Stimulated activated CD4-positive, alpha-beta T cell treated with anti-CD3 and anti-CD28 coated beads, TNF-alpha, amount 100 ng/mL, for 1 hour (primary cell): ENCODE measurements at places on chromosomes 7 and 10.

GRCh38 chr10:88082806-88083596 is 219.6 kb downstream of the PTEN start:
- no peak for DNase-seq

- no peak for DNase-seq
Observed at GRCh38 chr10:75542906-75543305, 111.5 kb downstream of the LRMDA start.

- no peak for DNase-seq
Observed at GRCh38 chr7:45138433-45139267, 18.9 kb upstream of the RAMP3 start.

DNA sequence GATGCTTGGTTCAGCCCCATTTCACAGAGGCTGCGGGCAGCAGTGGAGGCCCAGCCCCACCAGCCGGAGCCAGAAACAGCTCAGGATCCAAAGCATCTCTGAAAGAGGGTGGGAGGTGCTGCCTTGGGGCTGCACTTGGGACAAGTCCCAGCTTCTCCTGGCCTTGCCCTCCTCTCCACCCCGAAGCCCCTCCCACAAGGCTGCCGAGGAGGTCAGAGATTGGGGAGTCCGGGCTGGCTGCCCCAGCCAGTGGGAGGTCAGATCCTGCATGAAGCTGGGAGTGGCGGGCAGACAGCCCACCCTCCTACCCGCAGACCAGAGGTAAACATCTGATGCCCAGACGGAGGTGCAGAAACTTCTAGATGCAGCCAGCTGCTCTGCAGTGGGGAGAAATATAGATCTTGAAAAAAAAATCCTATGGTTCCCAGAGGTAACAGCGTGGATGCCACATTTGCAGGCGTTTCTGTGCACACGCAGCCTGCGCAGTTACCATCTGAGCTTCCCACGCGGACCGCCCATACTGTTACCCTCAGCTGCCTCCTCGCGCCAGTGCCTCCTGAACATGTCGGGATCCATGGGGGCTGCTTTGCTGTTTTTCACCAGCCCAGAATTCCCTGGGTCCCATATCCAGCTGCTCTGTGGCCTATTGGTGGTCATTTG is 36.9 kb upstream of the GNA12 start:
- no peak for DNase-seq

- DNase-seq = no peak
Observed at GRCh38 chr10:6953271-6953801, 373.3 kb upstream of the PRKCQ start.

DNA sequence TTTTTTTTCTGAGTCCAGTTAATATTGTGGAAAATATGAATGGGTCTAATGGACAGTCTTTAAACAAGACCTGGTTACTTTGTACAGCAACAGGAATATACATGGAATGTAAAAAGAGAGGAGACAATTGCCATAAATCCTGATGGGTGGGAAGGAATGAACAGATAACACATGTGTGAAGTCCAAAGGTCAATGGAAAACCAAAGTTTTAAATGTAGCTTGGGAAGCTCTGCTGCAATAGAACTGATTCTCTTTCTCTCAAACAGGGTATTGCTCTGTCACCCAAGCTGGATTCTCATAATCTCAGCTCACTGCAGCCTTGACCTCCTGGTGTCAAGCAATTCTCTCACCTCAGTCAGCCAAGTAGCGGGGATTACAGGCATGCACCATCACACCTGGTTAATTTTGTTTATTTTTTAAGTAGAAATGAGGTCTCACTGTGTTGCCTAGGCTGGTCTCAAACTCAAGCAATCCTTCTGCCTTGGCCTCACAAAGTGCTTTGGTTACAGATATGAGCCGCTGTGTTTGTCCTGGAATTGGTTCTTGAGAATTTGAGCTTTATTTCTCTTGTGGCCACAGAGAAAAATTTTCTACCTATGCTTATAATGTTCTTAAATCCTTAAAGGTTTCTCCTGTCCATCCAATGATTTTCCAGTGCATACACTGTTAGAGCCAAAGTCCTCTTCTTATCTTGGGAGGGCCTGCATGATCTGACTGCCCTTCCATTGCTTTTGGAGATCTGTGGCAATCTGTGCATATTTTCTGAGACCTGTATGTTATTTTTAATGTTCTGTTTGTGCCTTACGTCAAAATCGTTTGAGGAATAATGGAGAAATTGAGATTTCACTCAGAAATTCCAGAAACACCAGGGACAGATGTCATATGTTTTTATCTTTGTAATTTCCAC is 30.7 kb upstream of the ZNF92 start:
- DNase-seq = no peak

DNA sequence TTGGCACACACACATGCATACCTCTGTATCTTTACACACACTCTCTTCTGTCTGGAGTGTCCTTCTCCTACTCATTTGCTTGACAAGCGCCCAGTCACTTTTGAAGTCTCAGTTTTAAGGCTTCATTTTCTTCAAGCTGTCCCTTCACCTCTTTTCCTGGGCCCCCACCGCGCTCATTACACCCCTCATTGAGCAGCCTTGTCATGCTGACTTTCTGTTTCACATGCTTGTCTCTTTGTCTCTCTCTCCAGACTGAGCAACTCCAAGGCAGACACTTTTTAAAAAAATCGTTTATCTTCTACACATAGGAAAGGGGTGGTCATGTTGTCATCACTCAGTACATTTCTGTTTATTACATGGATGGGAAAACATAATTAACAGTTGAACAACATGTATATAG is 225.2 kb upstream of the FZD1 start:
- DNase-seq = no peak

DNA sequence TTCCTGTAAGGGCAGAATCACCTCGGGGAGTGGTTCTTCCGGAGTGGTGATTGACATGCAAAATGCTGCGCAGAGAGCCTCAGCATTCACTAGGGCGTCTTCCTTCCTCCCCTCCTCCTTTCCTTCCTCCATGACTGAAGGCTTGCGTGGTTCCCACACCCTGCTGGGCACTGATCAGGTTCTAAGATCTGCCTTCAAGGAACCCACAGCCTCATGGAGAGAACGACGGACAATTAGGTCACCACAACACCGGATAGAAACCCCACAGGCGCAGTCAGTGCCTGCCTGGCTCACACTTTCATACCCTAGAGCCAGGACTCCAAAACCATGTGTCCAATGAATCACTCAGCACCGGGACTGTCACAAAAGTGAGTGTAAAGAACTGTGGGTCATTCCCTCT is 131.3 kb downstream of the DPP6 start:
- no peak for DNase-seq

GRCh38 chr7:54781134-54781920 is 22.3 kb upstream of the SEC61G start:
- DNase-seq = no peak

GRCh38 chr10:126634347-126634746 is 36.1 kb downstream of the C10orf90 start:
- DNase-seq = no peak

DNA sequence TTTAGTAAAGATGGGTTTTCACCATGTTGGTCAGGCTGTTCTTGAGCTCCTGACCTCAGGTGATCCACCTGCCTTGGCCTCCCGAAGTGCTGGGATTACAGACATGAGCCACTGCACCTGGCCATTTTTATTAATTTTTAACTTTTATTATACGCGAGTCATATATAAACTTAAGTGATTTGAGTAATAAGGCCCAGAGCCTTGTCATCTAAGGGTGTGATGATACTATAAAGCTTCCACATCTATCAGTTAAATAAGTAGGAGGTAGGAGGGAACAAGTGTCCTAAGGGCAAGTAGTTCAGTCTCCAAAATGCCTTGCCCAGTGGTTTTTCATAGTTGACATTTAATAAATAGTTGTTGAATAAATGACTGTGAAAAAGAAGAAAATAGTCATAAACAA is 13.3 kb upstream of the HILPDA start:
- DNase-seq = no peak

DNA sequence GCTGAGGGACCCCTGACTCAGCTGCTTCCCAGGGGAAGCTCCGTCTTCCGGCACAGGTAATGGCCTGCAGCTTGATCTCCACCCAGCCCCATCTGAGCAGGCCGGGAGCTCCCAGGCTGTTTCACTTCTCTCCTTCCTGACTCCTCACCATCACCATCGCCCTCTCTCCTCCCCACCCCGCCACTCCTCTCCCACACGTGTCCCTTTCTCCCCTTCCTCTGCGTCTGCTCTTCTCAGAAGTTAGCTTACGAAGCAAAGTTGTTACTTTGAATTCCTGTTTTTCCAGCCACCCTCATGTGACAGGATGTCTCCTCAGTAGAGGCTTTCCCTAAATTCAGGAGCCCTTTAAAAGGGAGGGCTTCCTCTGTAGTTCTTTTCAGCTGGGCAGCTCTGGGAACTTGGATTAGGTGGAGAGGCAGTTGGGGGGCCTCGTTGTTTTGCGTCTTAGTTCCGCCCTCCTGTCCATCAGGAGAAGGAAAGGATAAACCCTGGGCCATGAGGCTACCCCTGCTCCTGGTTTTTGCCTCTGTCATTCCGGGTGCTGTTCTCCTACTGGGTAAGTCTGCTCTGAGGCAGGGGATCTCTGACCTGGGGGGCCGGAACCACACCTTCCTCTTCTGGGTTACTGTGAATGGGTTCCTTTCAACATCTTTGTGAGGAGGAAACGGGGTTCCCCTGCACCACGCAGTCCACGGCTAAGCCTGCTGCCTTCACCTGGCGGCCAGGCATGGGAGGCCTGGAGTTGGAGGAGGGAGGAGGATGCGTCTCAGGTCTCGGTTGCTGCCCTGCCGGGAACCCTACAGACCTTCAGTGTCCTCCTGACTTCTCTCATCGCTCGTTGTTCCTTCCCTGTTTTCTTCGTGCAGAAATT is at the start of gene MRC1:
TSS of gene MRC1 (plus strand) at position 378 of the 871 bp plus-strand sequence. CDS start at position 496, 118 bp downstream.
- no peak for DNase-seq

DNA sequence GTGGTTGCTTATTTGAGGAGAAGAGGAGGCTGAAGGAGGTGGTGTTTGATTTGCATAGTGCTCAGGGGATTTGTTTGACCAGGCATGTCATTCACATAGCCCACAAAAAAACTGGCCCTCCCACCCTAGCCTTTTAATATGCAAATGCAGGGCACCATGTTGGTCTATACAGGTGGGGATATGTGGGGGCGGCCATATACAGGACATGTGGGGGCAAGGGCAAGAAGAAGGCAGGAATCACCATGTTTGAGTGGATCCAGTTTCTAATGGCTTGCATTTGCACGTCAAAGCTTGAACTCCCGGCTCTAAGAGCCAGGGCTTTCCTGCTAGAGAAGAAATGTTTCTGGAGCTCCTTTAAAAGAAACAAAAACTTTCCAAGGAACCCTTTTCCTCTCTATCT is 541.0 kb downstream of the ZWINT start:
- DNase-seq = no peak

- DNase-seq = no peak
Observed at GRCh38 chr10:35844686-35845085, 202.6 kb upstream of the FZD8 start.

GRCh38 chr7:90592033-90592432 is 4.1 kb upstream of the CDK14 start:
- DNase-seq = no peak

GRCh38 chr10:121633056-121633455 is 34.8 kb upstream of the FGFR2 start:
- DNase-seq = no peak

GRCh38 chr7:36379831-36380504 is 9.7 kb upstream of the ANLN start:
- no peak for DNase-seq

DNA sequence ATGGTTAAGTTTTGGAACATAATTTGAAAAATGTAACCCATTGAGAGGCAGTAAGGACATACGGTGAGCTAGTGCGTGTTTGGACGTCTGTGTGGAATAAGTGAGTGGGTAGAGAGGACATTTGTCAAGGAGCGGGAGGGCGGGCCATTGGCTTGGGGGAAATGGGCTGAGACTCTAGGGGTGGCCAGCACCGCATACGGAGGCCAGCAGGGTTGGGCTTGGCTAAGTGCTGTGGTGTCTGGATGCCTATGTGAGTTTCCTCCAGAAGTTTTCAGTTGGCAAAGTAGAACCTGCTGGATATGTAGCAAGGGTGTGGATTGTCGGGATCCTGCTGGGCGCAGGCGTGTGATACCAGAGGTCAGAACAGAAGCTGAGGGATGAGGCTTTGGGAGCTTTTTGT is 103.0 kb downstream of the TCF7L2 start:
- DNase-seq = no peak

GRCh38 chr10:89591111-89591795 is 53.8 kb downstream of the PANK1 start:
- no peak for DNase-seq

DNA sequence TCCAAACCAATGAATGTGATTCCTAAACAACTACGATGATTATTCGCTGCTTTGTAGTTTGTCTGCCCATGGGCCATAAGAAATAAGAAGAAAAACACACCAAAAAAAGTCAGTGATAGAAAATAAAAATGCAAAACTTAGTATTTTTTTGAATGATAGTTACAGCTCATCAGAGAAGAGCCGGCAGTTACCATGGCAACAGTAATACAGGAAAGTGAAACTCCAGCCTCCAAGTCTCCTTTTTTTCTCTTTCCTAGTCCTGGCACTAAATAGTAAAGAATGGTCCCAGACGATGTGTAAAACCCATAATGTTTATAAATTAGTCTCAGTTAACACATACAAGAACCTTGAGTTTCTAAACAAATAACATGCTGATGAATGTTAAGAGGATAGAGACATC is 21.6 kb upstream of the LHFPL3 start:
- no peak for DNase-seq

DNA sequence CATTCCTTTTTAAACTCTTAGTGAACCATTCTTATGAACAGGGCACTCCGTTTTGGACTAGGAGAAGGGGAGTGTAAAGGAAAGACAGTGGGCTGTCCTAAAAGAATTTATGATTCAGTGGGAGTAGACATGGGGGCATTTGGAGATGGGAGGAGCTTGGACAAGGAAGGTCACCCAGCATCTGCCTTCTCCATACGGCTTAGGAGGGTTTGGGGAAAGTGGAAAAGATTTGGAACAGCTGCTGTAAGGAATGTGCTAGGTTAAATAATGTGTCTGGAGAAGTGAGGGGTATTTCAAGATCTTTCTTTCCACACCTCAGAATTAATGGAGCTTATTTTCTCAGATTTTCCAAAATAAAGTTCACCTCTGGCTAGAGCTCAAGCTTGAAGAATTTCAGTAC is 24.0 kb downstream of the SLC35G1 start:
- no peak for DNase-seq

DNA sequence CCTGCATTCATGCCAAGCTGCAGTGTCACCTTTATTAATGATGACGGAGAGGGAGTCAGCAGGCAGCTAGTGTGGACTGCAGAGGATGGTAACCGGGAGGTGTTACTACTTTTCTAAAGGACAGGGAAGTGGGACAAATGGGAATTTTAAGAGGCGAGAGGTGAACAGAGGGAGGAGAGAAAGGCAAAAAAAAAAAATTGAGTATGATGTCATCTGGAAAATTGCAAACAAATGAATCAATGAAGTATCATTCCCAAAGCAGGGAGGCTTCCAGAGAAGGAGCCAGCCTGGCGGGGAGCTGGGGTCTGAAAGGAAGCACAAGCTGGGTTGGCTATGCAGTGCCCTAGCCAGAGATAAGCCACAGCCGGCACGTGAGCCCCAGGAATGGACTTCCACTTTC is 12.9 kb downstream of the FRG2B start:
- no peak for DNase-seq

DNA sequence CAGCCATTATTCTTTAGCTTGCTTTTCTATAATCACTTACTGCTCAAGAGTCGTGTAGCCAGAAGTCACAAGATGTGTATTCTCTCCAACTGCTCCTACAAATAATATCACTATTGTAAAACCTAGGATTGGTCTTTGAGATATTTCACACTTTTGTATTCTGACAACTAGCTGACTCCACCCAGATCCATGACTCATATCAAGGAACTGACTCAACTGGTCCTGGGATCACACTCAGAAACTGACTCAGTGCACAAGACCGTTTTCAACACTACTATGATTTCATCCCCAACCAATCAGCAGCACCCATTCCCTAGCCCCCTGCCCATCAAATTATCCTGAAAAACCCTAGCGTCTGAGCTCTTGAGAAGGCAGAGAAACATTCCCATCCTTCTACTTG is 56.5 kb upstream of the ORC5 start:
- DNase-seq = no peak
